ENCODE measurements at places on chromosomes 16 and 17. TPM values are rescaled to one million over a fixed set of nuclear protein-coding genes. Genes with fewer than 3 reads are reported as not detected.

Gene RDM1
- total RNA-seq: not detected

Gene ARHGAP44
- 4.4 TPM for total RNA-seq

Gene KIF19
- not detected for total RNA-seq

Gene RAP1GAP2
- total RNA-seq: 1.1 TPM

Gene SCGB1C2
- not detected for total RNA-seq

Gene C17orf78
- total RNA-seq: not detected

Gene CMTM2
- total RNA-seq: not detected

Gene NUPR1
- 72.5 TPM for total RNA-seq

Gene SLC5A11
- total RNA-seq: not detected

Gene DDX28
- total RNA-seq: 3.3 TPM

Gene TBC1D3H
- total RNA-seq: not detected

Gene HAS3
- 1.2 TPM for total RNA-seq

Gene PDILT
- total RNA-seq: not detected

Gene ZG16
- total RNA-seq: not detected

Gene CD300H
- not detected for total RNA-seq

Gene NPIPA8
- 1.5 TPM for total RNA-seq

Gene SLC5A10
- total RNA-seq: not detected

Gene LITAFD
- total RNA-seq: not detected

Gene GAS7
- total RNA-seq: 15.2 TPM

Gene FBXL19
- 14.0 TPM for total RNA-seq

Gene TEKT1
- not detected for total RNA-seq

Gene FOXC2
- total RNA-seq: 1.7 TPM

Gene PIPOX
- 1.1 TPM for total RNA-seq

Gene CCL4L2
- total RNA-seq: not detected

Gene TBC1D16
- 79.6 TPM for total RNA-seq

Gene RHBDL3
- not detected for total RNA-seq

Gene CCR7
- not detected for total RNA-seq

Gene KRT24
- not detected for total RNA-seq

Gene TEPSIN
- 19.2 TPM for total RNA-seq

Gene SPN
- not detected for total RNA-seq

Gene SPATA32
- not detected for total RNA-seq

Gene SLC13A2
- total RNA-seq: not detected

Gene KRTAP2-3
- not detected for total RNA-seq

Gene TOP3A
- 21.4 TPM for total RNA-seq

Gene KRTAP3-1
- total RNA-seq: not detected

Gene ACAP1
- not detected for total RNA-seq

Gene TBC1D3
- total RNA-seq: not detected

Gene ST6GALNAC1
- total RNA-seq: not detected

Gene LRRC45
- 14.4 TPM for total RNA-seq

Gene CRISPLD2
- total RNA-seq: 68.6 TPM

Gene TRAF7
- 59.3 TPM for total RNA-seq

Gene SLC35G6
- total RNA-seq: not detected

Gene NPIPA7
- total RNA-seq: 1.9 TPM

Gene MYH2
- 3.5 TPM for total RNA-seq

Gene DLX4
- total RNA-seq: not detected

Gene USB1
- total RNA-seq: 12.1 TPM

Gene CAMTA2
- total RNA-seq: 19.3 TPM

Gene BCAS3
- 6.6 TPM for total RNA-seq

Gene PRR15L
- total RNA-seq: not detected

Gene ELMO3
- total RNA-seq: 0.58 TPM

Gene CCT6B
- 2.9 TPM for total RNA-seq

Gene MEIOC
- not detected for total RNA-seq

Gene PRR29
- total RNA-seq: 3.8 TPM

All from pericardium fibroblast (primary cell).